Ureter (tissue), 1 donor: ENCODE measurements at places on chromosomes 7 and 10. TPM values are rescaled to one million over a fixed set of nuclear protein-coding genes. Genes with fewer than 3 reads are reported as not detected.

Gene AKR1D1
- total RNA-seq = not detected

Gene HOXA1
- 18.8 TPM for total RNA-seq

Gene ACSM6
- total RNA-seq = 1.8 TPM

Gene PAPSS2
- total RNA-seq = 11.7 TPM

Gene JCAD
- 22.7 TPM for total RNA-seq

Gene TCTN3
- total RNA-seq = 53.8 TPM

Gene STOX1
- total RNA-seq = 1.1 TPM
